NCI-H1694 (cell line): ENCODE measurements at places on chromosomes 11 and 22.

DNA sequence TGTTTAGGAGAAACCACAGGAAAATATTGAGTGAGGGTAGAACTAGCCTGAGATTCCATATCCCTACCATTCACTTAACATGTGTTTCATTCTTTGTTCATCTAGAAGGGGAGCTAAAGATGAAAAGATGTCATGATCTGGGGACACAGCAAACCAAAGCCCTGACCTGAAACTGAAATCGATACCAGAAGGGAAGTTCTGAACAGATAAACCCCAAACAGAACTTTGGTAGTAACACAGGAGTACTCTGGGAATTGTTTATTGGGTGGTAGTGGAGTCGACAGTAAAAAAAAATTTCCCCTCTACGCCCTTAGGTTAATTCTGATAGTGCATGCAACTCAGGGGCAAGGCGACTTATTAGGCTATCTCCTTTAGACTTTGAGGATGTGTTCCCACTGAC, 27.2 kb downstream of the OR2AT4 start:
- no peak for DNase-seq

DNA sequence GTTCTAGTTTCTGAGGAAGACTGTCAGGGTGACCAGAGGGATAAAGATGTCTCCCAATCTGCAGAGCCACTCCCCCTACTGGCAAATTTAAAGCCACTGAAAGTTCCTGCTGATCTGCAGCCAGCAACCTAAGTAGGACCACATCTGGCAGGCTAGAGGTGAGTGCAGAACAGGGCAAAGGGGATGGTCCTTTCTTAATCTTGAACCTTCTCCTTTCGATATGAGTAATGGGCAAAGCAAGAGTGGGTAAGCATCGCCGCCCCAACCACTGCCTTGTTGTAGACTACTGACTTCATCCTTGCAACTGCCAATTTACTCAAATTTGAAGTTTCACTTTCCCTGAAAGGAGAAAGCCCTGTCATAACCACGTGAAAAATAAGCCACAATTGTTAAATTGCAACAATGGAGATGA, 30.7 kb downstream of the SCUBE2 start:
- DNase-seq, result no peak

GRCh38 chr22:21823740-21824444, 43.6 kb downstream of the MAPK1 start:
- no peak for DNase-seq

- no peak for DNase-seq
These were observed 57.6 kb downstream of the PLEKHA7 start for GRCh38 chr11:16956538-16957153.

DNA sequence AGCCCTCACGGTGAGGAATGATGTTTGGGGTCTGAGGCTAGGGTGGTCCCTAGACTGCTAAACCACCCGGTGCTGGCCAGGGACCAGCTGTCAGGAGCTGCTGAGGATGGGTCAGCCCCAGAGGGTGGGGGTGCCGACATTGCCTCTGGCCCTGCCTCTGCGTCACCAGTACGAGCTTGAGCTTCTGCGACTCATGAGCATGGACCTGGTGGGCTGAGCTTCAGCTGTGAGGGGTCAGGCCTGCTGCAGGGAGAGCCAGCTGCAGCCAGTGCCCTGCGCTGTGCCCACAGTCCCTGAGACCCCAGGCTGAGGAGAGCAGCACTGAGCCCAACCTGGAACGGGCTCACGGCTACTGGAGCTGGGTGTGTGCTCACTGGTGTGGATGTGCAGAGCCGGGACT, 7.0 kb downstream of the DERL3 start:
- no peak for DNase-seq

GRCh38 chr22:37549704-37550059, 10.6 kb upstream of the CDC42EP1 start:
- no peak for DNase-seq

- no peak for DNase-seq
These were observed 24.2 kb downstream of the POU2AF3 start for GRCh38 chr11:111322534-111322933.

DNA sequence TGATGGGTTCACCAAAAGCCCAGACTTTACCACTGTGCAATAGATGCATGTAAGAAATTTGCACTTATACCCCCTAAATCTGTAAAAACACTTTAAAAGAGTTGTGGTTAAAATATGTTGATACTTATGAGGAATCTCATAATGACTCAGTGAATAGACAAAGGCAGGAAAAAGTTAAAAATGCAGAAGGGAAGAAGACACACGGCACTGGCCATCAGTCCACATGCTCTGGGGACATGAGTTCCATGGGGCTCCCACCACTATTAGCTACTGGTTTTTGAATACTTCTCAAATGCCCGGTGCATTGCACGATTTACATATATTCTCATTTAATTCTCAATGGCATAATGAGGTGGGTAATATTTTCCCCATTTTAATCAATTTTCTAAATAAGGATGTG, 59.3 kb upstream of the BLID start:
- DNase-seq, result no peak

DNA sequence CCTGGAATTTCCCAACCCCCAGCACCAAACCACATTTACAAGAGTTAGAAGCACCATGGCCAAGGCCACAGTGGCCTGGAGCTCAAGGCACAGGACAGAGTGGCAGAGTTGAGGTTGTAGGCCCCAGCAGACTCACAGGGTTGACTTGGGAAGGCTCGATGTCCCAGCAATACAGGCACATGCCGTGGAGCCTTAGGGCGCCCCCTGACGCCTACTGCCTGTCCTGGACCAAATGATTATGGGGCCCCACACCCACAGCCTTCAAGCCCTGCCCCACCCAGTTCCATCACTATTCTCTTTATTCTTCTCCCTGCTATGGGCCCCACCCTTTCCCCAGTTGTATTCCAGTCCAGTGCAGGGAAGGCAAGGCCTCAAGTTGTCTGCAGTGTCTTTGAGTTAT, at the start of gene CCDC179:
CCDC179 (minus strand) TSS at position 234 of the 400 bp plus-strand sequence; CDS start at position 181, 53 bp downstream.
- no peak for DNase-seq

DNA sequence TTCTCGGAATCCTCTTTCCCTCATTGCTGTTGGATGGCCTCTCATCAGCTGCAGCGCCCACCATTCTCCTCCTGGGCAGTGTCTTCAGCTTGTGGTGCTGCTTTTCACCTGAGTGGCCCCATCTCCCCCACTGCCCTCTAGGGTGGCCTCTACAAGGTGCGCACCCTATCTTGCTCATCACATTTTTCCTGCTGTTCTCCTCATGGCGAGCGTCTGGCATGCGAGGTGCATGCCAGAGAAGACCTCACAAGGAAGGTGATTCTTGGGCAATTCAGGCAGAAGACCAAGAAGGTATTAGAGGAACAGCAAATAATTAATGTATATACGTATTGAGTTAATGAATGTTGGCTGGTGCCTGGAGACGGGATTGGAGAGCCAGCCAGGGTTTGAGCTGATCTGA, 3.1 kb downstream of the AP2A2 start:
- no peak for DNase-seq

- no peak for DNase-seq
These were observed 68.6 kb downstream of the LDLRAD3 start for GRCh38 chr11:36012455-36012854.

DNA sequence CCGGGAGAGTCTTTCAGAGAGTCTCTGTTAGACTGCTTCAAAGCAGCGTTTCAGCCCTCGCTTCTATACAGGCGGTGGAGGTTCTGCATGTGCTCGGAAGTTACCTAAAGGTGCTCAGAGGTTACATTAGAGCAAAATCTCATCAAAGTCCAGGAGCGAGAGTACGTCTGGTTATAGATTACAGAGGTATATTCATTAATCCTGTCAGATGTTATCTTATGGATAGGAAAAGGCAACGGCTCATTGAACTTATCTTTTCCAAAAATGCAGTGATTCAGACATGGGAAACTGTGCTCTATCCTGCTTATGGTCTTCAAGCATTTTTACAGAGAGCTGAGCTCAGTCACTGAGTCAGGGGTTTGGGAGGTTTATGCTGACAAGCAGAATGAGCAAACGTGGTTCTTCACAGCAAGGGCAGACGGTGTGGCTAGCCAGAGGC, 9.1 kb upstream of the ZBED5 start:
- DNase-seq, result no peak

GRCh38 chr22:35312198-35313059, 12.7 kb downstream of the TOM1 start:
- DNase-seq, result no peak

GRCh38 chr11:44776551-44777208, 49.9 kb downstream of the TSPAN18 start:
- DNase-seq, result no peak

GRCh38 chr11:126112547-126112946, 49.9 kb upstream of the CDON start:
- peak; percentile 4 for DNase-seq

DNA sequence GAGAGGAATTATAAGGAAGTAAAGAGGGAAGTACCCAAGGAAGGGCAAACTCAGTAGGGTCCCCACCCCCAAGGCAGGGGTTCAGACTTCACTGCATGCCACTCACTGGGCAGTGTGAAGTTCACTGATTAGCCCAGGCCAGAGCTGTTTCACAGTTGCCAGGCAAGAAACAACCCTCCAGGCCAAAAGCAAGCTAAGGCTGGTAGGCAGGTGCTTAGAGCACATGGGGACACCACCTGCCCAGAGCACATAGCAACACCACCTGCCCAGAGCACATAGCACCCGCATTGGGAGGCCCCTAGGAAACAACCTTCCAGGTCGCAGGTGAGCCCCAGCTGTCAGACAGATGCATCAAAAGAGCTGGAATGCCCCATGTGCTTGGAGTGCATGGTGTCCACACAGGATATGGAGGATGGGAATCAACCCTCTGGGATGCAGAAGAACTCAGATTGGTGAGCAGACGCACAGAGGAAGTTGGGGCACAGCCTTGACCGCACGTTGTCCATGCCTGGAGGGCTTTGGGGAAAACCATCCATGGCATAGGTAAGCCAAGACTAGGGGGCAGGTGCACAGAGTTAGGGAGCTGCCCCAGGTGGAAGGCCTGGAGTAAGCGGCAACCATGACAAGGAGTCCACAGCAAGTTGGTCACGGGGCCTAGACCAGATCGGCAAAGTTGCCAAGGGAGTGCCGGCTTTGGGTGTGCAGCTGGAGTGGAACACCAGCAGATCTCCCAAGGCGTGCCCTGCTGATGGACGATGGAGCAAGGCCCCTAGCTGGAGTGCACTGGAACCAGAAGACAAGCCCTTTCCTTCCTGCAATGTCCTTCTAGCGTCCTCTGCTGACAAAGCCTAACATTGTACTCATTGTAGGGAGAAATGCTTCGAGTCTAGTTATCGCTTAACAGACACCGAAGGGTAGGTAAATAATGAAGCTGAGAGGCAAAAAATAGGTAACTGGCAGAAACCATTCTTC, 7.8 kb upstream of the TMEM216 start:
- no peak for DNase-seq

DNA sequence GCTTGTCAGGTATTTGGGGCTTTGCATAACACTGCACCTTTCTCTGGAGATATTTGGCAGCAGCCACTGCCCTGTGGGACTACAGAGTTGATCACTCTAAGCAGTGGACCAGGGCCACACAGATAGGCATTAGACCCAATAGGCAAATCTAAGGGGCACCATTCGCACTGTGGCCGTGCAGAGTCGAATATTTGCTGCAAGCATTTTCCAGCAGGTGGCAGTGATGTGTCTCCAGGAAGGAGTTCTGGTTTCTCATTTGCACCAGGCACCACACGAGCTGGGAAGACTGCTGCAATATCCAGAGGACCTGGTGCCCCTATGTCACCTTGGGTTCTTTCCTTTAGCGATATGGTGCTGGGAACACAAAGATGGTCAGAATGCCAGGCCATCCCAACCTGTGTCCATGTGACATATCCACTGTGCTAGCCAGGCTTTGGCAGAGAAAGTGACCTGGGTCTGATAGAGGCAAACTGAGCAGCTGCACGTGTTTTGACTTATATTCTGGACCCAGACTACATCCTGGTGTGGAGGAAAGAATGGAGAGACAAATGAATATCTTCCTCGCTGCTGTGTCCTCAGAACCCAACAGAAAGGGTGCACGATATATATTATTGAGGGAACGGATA, 318.7 kb downstream of the BUD13 start:
- DNase-seq, result peak; percentile 5

DNA sequence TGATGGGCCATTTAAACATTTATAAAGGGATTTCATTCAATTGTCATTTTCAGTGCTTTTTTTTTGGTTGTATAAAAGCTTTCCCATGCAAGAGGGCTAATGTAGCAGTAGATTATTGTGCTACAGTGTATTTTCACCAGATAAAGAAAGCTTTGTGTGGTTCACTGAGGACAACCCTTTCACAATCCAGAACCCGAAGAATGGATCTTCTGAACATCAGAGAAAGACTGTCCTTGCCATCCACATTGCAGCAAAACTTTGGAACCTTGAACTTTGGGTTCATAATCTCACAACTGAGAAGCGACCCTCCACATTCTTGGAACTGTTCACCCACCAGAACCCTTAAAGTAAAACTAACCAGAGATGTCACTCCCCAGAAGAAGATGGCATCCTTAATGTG, 9.3 kb downstream of the APOBEC3H start:
- DNase-seq, result no peak

GRCh38 chr11:5232821-5233220, 1.5 kb downstream of the HBD start:
- no peak for DNase-seq

DNA sequence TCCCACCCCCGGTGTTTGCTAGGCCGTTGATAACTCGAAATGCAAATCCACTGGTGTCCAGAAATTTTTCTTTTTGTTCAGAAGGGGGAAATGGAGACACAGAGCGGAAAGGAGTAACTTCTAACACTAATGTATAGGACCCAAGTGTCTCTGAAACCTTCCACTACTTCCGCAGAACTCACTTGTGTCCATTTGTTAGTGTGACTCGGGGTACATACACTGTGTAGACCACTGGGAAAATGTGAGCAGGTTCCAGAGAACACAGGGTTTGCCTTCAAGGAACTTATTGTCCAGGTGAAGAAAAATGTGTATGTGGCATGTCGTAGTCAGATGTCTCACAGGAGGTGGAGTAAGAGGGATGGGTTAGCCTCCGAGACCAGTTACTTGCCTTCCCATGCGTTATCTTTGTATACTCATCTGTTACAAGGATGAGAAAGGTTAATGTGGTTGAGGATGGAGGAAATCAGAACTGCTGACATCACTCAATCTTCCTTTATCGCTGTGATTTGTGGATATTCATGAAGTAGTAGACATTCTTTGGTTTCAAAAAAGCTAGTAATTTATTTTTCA, 857 bp downstream of the ARCN1 start:
- no peak for DNase-seq

- no peak for DNase-seq
These were observed 56.1 kb upstream of the PTPRJ start for GRCh38 chr11:47924184-47924691.

GRCh38 chr11:120121914-120122473, 15.9 kb downstream of the TRIM29 start:
- no peak for DNase-seq
